Chondrocyte (in vitro differentiated cells): ENCODE measurements at places on chromosomes 6 and 20.
A peak's percentile ranks its signal among the peaks of the same experiment; 100 is the strongest.

- no peak for DNase-seq
These were observed 18.1 kb upstream of the CEBPB start for GRCh38 chr20:50172347-50173013.

GRCh38 chr20:32532246-32532645, 52.9 kb downstream of the NOL4L start:
- no peak for DNase-seq

GRCh38 chr20:62710886-62711702, 2.5 kb downstream of the NTSR1 start:
- DNase-seq: peak; percentile 92

DNA sequence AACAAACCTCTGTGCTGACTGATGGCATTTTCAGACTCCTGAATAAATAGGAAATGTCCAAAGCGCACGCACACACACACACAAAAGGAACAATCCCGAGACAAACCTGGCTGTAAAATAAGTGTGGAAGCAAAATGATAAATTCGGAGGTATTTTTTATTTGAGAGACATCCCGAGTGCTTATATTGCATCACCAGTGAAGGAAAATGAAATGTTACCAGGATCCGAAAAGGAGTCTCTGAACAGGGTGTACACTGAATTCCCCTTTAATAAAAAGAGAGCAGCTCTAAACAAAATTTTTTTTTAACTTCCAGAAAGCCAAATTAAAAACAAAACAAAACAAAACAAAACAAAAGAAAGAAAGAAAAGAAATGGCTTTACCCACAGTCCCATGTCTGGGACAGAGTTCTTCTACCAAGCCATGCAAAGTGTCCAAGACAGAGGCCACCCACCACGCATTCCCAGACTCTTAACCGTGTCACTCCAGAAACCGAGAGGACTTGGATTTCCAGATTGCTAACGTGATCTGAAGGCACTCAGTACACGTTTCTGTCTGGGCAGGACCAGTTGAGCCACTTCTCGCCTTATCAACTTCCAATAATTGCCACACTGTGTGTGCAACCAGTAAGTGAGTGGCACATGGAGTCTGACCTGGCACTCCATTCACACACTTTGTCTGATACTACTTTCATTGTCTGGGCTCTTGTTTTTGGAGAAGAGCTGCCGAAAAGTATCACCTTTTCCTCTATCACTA, 817 bp downstream of the ME1 start:
- no peak for DNase-seq

DNA sequence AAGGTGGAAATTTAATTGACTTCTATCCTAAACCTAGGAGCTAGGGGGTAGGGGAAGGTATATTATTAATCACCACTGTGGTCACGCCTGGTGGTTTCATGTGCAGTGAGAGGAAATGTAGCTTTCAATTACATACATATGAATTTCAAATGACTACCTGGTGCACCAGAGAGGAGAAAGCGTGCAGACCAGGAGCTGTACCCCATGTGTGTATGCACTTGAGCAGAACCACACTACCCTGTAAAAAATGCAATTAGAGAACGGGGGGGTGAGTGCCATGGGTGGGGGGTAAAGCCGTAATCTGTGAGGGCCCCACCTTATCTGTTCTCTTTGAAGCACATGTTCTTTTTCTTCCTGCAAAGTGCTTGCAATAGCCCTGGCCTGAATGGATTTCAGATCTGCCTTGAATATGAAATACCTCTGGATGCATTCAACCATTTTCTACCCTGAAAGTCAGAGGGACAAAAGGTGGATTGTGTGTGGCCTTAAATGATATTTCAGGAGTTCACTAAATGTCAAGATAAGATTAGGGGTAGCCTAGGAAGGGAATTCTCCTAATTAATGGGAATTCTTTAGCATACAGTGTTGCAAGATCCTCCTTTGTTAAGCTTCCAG, 30.9 kb upstream of the EDN3 start:
- no peak for DNase-seq
